ENCODE measurements at places on chromosomes 3 and 15.

DNA sequence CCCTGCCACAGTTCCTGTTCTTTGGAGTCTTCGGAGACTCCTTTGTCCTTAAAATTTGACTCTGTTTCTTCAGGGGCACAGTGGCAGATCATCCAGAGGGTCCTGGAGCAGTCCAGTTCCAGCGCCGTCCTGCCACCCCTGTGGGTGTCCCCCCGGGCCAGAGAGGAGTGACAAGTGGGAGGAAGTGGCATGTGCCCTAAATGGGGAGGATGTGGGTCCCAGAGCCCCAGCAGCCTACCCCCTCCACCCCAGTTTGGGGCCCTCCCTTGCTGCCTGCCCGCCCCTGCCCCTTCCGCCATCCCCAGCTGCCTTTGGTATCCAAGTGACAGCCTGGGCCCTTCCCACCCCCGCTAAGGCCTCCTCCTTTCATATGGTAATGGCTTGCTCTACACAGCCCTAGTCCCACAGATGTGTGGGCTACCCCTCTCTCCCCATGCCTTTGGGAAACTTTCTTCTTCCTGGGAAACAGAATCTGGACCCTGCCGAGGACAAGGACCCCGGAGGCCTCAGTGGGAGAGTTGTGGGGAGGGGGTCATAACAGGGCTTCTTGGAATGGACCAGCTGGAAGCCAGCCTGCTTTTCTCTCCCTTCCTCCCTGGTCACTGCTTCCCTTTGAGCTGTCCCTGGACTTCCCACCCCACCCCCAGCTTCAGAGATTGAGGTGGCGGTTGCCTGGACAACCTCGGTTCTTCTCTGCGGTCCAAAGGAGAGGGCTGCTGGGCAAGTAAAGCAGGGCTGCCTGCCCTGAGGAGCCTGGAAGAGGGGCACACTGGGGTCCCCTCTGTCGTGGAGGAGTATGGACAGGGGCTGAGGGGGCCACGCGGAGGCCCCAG is 43.2 kb downstream of the KLHL25 start:
- DNase-seq: no peak

DNA sequence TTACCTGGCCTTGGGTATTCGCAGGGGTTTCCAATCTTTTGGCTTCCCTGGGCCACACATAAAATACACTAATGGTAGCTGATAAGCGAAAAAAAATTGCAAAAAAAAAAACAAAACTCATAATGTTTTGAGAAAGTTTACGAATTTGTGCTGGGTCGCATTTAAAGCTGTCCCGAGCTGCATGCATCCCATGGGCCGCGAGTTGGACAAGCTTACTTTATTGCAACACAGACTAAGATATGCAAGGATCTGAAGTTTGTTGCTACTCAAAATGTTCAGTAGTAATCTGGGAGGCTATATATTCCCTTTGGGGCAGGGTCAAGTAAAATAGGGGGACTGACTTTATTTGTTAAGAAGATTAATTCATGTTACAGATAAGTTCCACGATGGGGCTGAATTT is 247.9 kb downstream of the CD47 start:
- no peak for DNase-seq

GRCh38 chr3:160400030-160400701 is 716 bp downstream of the SMC4 start:
- peak; percentile 23 for DNase-seq

- DNase-seq: no peak
These were observed 14.8 kb downstream of the PRC1 start for GRCh38 chr15:90979582-90979981.

GRCh38 chr3:113832477-113833164 is 6.0 kb upstream of the GRAMD1C start:
- no peak for DNase-seq

- no peak for DNase-seq
These were observed 46.8 kb downstream of the EOMES start for GRCh38 chr3:27675287-27675686.

- DNase-seq: no peak
These were observed 50.4 kb upstream of the TBC1D21 start for GRCh38 chr15:73822998-73823397.

- no peak for DNase-seq
These were observed 81.1 kb upstream of the ZNF280D start for GRCh38 chr15:56814429-56814828.

DNA sequence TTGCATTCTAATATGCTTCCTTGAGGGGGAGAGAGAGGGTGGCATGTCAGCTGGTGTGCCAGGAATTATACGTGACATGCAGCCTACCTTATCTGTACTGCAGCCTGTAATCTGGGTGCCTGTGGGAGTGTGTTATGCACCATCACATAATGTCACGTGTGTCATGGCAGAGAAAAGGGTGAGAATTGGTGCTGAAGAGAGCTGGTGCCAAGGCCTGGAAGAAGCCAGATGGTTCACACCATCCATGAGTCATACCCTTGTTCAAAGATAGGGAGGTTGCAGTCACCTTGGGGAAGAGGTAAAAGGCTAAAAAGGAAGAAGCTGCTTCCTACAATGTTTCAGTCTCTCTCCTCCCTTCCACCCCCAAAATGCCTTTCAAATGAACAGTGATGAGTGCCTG is 5.3 kb downstream of the BRPF1 start:
- no peak for DNase-seq

GRCh38 chr3:43953380-43953779 is 262.6 kb downstream of the ABHD5 start:
- DNase-seq: no peak

DNA sequence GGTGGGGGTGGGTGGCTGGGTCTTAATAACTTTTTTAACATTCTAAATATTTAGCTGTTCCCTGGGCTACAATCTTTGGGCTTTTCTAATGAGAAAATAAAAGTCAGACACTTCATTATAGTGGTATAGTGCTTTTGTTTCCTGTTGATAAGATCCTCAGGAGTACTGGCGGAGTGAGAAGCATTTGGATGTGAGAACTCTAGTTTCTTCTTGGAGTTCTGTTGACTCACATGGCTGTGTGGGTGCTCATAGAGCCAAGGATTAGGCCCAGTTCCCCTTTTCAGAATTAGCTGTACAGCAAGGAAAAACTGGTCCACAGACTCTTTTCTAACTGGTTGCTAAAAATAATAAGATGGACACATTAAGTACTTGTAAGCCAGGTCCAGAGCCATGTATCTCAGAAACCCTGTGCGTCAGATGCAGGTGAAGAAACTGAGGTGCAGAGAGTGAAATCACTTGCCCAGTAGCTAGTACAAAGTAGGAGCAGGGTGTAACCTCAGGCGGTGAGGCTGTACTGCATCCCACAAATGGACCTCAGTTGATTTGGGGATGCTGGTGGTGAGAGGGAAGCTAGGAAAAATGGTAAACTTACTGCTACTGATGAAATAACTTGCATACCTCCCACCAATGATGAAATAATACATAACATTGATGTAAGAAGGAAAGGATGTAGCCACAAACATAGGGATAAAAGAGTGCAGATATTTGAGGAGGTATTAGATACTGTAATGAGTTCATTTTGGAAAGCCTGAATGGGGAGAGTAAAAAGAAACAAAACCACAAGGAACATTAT is 2.3 kb downstream of the ITPR1 start:
- no peak for DNase-seq

GRCh38 chr3:29610781-29611180 is 329.9 kb downstream of the RBMS3 start:
- DNase-seq: no peak

GRCh38 chr3:21417991-21418390 is 333.0 kb downstream of the ZNF385D start:
- DNase-seq: no peak

- no peak for DNase-seq
These were observed 49.1 kb downstream of the DNASE1L3 start for GRCh38 chr3:58161435-58162398.

GRCh38 chr15:86804406-86804805 is 724.7 kb downstream of the AGBL1 start:
- DNase-seq: no peak
